ENCODE measurements at places on chromosomes 1 and 21.

- no peak for DNase-seq
These were observed 45.2 kb upstream of the CNTN2 start for GRCh38 chr1:204997591-204998355.

- no peak for DNase-seq
These were observed 20.9 kb upstream of the PLXNA2 start for GRCh38 chr1:208265122-208265469.

GRCh38 chr1:110135666-110136065 lies 14.6 kb upstream of the SLC6A17 start:
- DNase-seq: no peak

GRCh38 chr1:239306426-239306825 lies 79.9 kb upstream of the CHRM3 start:
- no peak for DNase-seq

DNA sequence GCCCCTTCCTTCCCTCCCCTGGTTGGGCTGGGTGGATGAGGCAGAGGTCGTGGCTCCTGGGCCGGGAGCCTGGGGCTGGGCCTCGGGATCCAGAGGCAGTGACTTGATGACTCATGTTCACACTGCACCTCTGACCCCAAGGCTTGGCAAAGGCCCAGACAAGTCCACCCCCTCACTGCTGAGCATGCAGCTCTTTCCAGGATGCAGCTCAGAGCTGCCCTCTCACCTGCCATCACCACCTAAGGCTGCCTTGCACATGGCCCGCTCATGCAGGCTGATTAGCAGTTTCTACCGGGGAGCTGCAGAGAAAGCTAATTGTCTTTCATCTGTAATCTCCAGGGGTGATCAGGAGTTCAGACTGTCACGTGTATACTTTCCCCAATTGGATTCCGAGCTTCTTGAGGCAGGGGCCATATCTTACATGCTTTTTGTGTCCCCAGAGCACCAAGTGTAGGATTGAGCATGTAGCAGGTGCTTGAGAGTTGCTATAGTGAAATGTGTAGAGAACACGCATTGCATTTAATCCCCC lies 62.1 kb downstream of the LRRN2 start:
- no peak for DNase-seq

DNA sequence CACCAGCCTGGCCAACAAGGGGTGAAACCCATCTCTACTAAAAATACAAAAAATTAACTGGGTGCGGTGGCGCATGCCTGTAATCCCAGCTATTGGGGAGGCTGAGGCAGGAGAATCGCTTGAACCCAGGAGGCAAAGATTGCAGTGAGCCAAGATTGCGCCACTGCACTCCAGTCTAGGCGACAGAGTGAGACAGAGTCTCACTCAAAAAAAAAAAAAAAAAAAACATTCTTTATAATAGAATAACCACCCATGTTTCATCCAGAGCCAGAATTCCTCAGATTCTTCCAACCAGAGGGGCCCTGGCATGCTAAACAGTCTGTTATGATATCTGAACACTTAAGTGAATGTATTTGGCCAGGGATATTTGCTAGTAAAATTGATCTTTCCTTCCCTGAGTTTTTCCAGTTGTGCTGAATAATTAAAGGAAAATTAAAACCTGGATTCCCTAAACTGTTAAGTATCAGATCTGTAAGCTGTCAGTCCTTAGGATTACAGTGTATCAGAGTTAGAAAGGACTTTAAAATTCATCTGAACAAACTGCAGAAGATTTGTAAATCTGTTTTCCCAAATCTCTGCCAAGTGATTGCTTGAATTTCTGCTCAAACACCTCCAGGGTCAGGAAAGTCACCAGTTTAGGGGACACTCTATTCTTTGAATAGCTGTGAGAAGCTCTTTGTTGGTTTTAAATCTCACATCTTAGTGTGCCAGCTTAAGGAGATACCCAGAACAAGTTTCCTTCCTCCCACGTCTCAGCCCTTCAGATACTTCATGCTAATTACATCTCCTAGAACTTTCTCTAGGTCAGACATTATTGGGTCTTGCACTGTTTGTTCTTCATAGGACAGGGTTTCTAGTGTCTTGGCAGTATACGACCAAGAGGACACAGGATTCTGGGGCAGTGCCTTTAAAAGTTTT lies 84.6 kb upstream of the BMP8A start:
- DNase-seq: no peak

DNA sequence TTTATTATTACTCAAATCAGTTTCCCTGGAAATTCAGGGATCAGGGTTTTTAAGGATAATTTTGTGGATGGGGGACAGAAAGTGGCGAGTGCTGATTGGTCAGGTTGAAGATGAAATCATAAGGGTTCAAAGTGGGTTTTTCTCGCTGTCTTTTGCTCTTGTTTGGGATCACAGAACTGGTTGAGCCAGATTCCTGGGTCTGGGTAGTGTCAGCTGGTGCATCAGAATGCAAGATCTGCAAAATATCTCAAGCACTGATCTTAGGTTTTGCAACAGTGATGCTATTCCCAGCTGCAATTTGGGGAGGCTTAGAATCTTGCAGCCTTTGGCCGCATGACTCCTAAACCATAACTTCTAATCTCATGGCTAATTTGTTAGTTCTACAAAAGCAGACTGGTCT lies 9.3 kb downstream of the CHI3L2 start:
- DNase-seq: no peak

GRCh38 chr1:46812996-46813857 lies 14.4 kb downstream of the CYP4B1 start:
- DNase-seq: no peak

GRCh38 chr1:7705048-7705907 lies 65.8 kb upstream of the VAMP3 start:
- no peak for DNase-seq

GRCh38 chr1:105122041-105122440 lies 1372.3 kb downstream of the AMY1C start:
- DNase-seq: no peak

DNA sequence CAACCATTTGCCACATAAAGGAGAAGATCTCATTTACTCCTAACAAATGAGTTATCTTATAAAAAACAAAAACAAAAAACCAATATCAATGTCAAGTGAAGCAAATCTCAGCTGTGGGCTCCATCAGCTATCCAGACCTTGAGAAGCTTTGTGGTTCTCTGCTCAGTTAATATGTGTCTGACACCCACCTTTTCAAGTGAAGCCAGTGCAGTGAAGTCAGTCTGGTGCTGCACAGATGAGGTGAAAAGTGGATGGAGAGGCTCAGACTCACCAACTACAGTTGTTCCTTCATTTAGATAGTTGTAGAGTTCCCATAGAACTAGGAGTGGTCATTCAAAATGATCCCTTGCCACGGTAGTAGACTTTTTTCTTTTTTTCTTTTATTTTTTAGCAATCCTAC lies 106.8 kb downstream of the NTNG1 start:
- no peak for DNase-seq

DNA sequence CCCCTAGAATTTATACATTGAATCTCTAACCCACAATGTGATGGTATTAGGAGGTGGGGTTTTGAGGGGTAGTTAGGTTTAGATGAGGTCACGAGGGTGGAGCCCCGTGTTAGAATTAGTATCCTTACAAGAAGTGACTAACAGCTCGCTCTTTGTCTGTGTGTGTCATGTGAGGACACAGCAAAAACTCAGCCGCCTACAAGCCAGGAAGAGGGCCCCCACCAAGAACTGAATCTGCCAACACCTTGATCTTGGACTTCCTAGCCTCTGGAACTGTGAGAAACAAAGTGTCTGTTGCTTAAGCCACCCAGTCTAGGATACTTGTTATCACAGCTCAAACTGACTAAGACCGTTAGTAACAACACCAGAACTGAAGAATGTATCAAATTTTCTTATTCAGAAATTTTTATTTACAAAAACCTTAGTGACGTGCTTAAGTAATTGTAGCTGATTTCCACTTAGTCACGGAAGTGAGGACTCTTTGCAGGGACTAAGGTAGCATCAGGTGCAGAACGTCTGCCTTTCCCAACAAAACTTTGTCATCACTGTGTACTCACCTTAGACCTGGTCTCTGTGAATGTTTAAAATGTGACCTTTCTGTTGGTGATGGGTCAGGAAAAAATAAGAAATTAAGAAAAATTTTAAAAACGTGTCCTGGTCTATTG lies 24.5 kb upstream of the LRRC8C start:
- DNase-seq: peak; percentile 53
